ENCODE measurements at places on chromosomes 16 and 17.

GRCh38 chr17:6753546-6753945, 2.3 kb upstream of the XAF1 start:
- DNase-seq: no peak

DNA sequence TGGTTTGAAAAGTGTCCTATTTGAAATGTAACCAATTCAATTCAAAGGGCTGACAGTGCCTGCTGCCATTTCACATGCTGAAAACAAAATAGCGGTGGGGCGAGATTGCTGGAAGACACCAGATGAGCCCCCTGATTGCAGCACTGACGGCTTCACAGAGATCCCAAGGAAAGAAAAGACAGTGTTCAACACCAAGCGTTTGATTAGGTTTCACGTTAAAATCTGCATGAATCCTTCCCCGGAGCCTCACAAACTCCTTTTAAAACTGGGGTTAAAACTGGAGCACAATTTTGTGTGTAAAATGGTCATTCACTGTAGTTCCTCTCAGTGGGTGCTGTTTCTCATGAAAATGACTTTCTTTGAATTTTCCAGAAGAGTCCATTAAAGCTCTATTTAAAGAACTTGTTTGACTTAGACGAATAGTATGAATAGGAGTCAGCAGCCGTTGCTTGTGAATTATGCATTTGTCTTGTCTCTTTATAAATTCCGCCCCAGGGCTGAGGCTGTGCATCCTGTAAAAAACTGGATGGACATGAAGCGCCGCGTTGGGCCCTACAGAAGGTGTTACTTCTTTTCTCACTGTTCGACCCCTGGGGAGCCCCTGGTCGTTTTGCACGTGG, 8.8 kb downstream of the MLYCD start:
- DNase-seq: no peak

DNA sequence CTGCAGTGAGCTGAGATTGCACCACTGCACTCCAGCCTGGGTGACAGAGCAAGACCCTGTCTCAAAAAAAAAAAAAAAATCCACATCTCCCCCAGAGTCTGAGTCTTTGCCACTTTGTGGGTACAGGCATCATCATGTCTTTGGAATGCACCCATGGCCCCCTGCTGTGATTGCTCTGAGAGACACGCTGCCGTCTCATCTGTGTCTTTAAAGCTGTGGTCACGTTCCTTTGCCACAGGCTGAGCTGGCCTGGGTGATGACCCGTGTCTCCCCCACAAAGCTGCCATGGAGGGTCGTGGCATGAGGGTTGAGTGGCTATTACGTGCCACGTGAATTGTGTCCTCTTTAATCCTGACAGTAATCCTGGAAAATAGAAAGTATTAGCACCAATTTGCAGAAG, 20.2 kb downstream of the CRISPLD2 start:
- DNase-seq: no peak

DNA sequence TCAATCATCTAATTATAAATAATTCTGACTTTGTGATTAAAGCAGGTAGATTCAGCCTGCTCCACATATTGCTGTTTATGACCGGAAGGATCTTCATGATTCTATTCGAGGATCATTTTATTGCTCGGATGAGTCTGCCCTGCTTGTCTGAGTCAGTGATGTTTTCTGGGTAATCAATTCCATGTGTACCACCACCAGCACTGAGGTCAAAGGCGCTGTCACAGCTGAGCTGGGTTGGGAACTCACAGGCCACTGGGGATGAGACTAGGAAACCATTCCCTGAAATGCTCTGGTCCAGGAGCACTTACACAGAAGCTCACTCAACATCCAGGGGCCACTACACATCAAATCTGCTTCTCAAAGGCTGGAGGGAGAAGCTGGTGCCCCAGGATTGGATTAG, 30.4 kb upstream of the ERN1 start:
- no peak for DNase-seq

GRCh38 chr16:65124212-65124548, 2.3 kb upstream of the CDH11 start:
- DNase-seq: no peak

DNA sequence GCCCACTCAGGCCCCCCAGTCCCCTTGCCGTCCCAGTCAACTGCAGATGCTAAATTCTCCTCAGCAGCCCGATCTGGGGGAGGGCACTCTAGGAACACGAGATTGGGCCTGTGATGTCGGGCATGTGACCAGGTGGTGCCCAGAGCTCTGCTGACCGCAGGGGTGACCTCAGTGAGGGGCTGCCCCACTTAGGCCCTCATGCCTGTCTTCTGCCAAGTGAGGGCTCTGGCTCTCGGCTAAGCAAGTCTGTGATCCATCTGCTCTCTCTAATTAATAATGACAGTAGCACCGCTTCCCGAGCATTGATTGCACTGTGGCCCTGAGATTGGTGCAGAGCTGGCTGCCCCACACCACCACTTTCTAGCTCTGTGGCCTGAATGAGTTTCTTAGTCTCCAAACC, 138.8 kb downstream of the MRM1 start:
- DNase-seq: no peak

GRCh38 chr17:77692571-77693161, 265.8 kb upstream of the TNRC6C start:
- DNase-seq: no peak

DNA sequence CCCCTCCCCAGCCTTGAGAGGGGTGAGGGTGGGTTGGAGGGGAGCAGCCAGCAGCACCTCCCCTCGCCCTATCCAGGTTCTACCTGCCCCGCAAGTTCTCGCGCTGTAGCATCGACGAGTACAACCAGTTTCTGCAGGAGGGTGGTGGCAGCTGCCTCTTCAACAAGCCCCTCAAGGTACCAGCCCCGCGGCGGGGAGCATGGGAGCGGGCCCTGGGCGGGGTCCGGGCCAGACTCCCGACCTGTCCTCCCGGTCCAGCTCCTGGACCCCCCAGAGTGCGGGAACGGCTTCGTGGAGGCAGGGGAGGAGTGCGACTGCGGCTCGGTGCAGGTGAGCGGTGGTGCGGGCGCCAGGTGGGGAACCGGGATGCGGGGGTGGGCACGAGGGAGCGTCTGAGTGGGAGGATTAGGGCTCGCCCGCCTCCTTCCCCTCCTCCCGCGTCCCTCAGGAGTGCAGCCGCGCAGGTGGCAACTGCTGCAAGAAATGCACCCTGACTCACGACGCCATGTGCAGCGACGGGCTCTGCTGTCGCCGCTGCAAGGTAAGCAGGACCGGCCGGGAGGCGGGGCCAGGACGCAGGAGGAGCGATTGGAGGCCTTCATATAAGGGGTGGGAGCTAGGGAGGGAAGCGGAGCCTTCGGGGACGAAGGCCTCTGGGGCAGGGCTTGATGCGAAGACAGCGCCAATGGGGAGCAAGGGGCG, 16.5 kb downstream of the ADAM11 start:
- DNase-seq: peak; percentile 91

DNA sequence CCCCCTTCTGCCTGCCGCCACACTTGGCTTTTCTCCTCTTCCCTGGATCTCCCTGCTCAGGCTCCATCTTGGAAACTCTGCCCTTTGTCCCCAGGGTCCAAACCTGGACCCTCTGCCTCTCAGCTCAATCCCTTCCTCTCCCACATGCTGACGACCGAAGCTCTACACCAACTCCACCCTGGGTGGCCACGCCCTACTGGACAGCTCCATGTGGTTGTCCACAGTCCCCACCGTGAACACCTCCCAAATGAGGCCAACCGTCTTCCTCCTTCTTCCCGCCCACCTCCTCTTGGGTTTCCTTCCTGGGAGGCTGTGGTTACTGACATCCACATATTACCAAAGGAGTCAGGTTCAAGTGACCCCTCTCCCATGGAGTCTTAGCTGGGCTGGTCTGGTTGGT, 22.6 kb upstream of the MLKL start:
- DNase-seq: no peak

DNA sequence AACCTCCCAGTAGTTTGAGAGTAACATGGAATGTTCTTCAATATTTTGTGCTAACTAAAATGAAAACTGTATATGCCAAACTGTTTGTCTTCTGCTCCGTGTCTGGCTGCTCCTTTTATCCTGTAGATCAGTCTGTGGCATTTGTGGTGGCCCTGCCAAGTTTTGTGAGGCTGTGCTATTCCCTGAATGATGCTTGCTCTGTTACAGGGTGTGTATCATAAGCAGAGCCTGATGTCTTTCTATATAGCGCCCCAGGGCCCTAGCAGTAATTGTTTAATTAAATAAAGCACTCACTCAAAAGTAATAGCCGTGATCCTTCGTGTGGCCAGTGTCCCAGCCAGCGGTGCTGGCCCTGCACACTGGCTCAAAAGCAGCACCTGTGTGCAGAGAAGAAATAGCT, 27.8 kb upstream of the NAT9 start:
- DNase-seq: no peak

All from globus pallidus (tissue), 1 donor.